ENCODE measurements at places on chromosomes 4 and X.

- DNase-seq, result no peak
These were observed 103.7 kb upstream of the RAPGEF2 start for GRCh38 chr4:158999166-158999682.

GRCh38 chrX:109843963-109844751 is 111.1 kb upstream of the ACSL4 start:
- DNase-seq, result peak; percentile 66

DNA sequence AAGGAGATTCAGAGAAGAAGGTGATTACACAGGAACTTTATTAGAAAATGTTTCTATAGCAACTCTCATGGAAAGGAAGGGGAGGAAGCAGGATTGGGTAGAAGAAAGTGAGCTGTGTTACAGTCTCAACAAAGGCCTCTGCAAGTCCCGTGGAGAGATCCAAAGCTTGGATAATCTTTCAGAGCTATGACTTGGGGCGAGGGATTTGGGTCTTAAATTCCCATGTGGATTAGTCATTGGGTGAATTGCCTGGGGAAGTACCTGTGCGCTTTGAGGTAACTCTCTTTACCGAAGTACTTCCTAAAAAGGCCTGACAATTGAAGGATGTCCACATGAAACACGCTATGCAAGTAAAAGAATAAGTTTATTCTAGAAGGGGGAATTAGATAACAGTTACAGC is 133.8 kb upstream of the ANKRD50 start:
- DNase-seq, result no peak

DNA sequence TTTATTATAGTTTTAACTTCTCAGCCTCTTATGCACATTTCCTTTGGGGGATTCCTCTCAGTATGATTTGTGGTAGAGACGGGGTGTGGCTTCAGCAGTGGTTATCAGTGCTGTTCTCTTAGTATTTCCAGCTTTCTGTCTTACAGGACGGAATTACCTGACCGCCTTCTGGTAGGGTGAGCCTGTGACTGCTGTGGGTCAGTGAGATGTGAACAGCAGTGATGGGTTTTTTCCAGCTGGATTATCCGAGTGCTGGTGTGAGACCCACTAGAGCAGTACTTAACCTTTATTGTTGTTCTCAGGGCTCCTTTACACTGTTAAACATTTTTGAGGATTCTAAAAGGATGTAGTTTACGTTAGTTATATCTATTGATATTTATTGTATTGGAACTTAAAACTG is 135.2 kb downstream of the SLIT2 start:
- no peak for DNase-seq

DNA sequence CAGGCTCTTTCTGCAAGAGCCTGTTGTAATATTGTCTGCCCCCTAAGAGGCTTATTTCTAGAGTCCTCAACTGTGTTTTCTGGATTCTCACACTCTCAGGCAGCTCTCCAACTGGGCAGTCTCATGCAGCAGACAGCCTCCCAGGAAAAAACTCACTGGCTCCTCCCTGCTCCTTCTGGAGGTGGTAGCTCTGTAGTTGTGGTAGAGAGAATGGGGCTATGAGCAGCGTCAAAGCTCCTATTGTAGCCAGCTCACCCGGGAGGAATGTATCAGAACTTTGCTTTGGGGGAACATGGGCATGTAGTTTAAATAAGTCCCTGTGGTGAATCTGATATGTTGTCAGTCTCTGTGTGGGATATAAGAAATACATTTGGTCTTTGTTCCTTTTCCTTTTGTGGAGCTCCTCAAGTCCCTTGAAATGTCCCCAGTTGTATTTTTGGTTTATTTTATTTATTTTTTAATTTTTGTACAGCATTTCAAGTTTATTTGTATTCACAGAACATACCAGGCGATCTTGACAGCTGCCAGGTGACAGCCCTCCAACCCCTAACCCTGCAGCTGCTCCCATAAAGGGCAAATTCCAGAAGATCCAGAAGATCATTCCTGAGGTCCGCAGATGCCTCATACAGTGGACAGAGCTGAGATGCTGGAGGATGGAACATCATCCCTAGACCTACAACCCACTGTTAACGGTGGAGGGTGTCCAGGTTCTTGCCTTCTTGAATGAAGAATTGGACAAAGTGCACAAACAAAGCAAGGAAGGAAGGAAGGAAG is 45.7 kb downstream of the TRIM61 start:
- no peak for DNase-seq

- no peak for DNase-seq
These were observed 80.9 kb upstream of the MTM1 start for GRCh38 chrX:150487369-150488094.

DNA sequence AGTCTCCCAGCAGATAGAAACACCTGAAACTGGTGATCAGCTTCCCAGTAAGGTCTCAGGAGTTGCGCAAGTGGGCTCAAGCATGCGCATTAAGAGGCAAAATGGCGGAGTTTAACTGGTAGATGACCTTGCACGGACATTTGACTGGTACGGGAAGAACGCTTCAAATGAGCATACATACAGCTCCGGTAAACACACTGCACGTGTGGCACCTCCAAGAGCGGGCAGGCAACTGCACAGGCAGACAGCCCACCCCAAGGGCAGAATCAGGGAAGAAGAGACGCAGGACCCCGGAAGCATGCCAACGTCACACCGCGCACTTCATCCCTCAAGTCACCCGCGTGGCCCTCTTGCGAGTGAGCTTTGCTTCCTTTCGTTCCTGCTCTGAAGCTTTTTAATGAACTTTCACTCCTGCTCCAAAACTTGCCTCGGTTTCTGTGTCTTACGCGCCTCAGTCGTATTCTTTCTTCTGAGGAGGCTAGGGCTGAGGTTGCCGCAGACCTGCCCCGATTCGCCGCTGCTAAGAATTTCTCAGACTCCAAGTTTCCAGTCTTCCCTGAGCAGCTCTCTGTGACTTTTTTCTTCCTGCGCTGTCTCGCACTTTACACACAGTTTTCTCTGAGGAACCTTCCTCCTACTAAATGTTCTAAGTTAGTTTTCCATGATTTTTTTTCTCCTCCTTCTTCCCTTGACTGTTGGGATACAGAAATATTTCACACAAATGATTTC is 180.7 kb upstream of the ZFP42 start:
- peak; percentile 1 for DNase-seq

All from astrocyte (in vitro differentiated cells and primary cell).